AG04450 (cell line): ENCODE measurements at places on chromosomes 12 and 14.
A peak's percentile ranks its signal among the peaks of the same experiment; 100 is the strongest.

DNA sequence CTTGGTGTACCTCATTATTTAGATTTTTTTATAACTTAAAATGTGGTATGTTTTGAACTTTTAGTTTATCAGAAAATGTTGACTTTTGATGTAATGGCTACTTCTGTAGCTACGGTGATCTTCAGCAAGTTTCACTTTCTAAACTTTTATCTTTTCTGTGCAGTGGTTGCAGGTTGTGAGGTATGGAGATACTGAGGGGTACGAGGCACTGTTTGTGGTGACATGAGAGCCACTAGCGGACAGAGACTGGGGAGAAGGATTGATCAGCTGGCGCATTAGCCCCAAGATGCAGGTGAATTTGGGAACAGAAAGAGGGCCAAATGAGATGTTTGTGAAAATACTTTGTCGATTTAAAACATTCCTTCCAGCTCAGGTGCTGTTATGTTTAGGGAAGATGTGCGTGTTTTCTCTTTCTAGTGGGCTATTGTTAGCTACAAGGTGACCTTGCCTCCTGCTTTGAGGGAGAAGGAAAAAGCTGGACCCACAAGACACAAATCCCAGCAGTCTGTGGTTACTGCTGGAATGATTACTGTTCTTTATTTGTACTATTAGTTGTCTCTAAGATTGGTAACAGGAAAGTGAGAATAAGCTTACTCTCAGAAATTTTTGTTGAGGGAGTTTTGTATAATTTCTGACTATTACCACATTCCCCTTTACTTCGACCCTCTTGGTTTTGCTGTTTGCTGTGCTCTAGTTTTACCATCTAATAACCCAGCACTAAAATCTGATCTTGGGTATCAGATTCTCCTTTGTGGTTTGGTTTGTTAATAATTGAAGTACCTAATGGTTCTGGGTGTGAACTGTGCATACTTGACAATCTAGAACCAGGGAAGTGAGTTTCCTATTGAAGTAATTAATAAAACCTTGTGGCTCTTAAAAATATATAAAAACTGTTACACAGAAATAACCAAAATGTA lies 61.7 kb downstream of the FBXO34 start:
- DNase-seq = no peak

DNA sequence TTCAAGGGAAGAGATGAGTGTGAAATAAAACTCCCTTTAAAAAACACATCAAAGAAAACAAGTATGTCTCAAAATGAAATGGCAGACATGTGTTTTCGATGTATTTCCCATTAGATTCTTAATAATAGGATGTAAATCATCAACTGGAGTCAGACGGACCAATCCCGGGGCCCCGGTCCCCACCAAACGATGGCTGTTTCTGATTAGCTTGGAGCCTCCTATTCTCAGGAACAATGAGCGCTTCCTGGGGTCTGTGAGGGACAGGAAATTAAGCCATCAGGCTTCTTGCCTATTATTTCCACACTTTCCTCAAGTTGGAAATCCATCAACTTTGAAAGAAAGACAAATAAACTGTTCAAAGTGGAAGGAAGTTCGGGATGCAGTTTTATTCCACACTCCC lies 179.4 kb downstream of the EFCAB11 start:
- DNase-seq = no peak

- no peak for DNase-seq
These were observed 18.6 kb downstream of the LTBP2 start for GRCh38 chr14:74593241-74593953.

- no peak for DNase-seq
These were observed 13.2 kb upstream of the INF2 start for GRCh38 chr14:104676130-104676693.

- DNase-seq = no peak
These were observed 35.8 kb upstream of the ASPG start for GRCh38 chr14:104049576-104050240.

DNA sequence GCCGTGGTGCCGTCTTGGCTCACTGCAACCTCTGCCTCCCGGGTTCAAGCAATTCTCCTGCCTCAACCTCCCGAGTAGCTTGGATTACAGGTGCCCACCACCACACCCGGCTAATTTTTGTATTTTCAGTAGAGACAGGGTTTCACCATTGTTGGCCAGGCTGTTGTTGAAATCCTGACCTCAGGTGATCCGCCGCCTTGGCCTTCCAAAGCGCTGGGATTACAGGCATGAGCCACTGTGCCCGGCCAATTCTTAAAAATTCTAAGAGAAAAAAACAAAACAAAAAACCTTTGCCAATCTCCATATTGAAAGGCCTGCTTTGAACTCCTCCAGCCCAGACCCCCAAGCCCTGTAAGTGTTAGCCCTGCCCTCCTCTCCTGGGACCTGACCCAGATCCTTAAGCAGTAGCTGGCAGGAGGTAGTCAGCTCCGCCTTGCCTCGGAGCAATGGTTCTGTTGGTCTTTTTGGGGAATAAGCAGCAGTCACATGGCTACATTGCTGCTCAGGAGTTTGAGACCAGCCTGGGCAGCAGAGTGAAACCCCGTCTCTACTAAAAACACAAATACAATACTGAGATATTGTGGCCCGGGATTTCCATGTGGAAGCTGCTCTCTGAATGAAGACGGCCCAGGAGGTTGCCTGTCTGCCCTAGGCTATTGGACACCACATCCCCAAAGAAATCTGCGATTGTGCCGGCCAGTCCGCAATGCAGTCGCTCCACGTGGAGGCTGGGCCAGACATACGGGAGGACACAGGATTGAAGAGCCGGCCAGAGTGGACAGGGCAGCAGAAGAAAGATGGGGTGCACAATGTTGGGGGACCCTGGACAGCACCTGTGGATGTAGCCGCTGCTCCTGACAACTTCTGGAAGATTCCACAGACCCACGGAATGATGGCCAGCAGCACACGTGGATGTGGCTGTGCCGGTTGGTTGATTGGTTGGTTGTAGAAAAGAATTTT lies 28.8 kb upstream of the BEGAIN start:
- no peak for DNase-seq

GRCh38 chr12:23221066-23221465 lies 596.1 kb downstream of the ETNK1 start:
- no peak for DNase-seq

DNA sequence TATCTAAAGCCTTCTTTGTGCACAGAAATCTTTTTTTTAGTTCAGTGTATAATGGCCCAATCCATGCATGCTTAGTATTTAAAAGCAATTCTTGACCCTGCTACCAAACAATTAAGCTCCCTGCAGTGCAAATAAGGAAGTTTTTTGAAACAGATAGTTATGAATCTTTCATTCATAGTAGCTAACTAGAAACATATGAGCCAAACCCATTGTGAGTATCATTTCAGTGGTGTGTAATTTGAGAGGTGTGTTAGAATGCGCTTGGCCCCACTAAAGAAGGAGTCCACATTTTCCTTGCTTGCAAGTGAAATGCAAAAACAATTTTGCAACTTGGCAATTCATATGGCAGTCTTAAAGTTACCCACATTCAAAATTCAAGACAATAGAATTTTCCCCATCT lies 14.4 kb downstream of the EPS8 start:
- no peak for DNase-seq

GRCh38 chr12:6266541-6266966 lies 43.9 kb upstream of the PLEKHG6 start:
- DNase-seq = no peak

- no peak for DNase-seq
These were observed 40.8 kb upstream of the CSRP2 start for GRCh38 chr12:76919383-76920171.

DNA sequence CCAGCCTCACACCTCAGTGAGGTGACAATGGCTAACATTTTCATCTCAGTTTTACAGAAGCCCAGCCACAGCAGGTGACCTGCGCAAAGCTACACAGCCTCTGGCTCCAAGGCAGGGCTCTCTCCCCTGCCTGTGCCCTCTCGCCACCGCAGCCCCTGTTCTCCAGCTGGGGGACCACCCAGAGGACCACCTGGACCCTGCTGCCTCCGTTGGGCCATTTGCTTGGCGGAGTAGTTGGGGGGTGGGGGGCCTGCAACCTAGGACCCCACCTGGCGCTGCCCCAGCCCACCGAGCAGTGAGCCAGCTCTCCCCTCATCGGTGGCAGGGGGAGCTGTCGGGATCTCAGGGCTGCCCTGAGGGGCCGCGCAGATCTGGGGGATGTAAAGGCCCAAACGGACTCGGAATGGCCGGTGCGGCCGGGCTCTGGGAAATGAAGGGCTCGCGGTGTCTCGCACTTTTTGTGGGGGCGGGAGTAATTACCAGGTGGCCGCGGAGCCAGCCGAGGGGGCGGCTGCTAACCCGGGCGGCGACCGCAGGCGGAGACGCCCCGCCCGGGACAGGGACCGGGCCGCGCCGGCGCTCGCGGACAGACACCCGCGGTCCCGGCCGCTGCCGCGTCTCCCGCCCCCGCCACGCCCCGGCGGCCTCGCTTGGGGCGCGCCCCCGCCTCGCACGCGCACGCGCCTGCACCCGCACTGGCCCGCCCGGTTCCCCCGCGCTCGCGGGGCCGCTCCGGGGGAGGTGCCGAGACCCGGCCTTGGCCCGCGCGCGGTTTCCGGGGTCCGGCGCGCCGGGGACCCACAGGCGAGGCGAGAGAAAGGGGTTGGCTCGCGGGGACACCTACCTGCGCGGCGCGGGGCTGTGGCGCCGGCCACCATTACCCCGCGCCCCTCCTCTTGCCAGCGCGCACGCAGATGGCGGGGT lies 8.6 kb upstream of the GPR68 start:
- no peak for DNase-seq

DNA sequence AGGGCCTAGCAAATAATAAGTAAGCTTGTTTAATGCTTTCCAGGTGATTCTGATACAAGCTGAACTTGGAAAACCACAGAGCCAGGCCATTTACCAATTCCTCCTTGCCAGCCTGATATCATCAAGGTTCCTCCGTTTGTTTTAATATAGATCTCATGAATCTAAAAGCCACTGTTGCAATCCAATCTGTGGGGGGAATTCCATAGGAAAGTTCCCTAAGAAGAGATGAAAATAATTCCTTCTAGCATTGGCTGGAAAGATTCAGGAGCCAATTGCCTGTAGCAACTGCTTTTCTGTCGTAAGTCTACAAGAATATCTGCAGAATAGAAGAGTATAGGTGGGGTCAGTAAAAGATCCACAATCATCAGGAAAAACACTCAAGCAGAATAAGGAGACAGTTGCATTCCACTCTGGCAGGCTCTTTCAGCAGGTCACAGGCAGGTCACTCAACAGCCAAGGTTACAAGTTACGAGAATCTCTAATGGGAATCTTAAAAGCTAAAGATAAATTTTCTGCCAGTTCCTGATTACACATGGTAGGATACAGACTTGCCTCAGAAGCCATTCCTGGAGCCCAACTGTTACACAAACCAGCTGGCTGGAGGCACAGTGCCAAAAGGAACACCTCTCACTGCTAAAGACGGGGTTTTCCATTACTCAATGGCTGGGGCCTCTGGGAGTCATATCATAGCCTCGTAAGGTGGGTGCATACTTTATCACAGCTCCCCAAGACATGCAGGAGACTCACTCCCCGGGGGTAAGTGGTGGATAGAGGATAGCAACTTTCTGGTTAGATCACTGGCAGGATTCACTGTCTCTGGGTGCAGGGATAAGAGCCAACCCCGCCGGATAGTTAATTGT lies 43.6 kb downstream of the FGD6 start:
- DNase-seq = peak; percentile 81

DNA sequence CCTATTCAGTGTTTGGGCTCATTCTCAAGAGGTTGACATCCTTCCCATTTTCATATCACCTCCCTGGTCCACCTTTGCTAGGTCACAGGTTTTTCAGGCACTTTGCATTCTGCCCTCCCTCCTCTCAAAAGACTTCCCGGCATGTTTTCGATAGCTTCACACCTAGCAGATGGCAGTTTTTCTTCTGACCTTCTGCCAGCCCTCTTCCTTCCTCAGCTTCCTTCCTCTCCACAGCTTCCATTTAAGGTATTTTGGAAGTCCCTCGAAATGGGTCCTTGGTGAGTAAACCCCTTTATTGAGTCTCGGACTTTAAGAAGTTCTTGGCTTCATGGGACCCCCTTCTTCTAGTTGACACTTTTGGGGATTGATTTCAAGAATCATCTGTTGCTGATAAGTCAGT lies 358.0 kb downstream of the RGS6 start:
- no peak for DNase-seq

DNA sequence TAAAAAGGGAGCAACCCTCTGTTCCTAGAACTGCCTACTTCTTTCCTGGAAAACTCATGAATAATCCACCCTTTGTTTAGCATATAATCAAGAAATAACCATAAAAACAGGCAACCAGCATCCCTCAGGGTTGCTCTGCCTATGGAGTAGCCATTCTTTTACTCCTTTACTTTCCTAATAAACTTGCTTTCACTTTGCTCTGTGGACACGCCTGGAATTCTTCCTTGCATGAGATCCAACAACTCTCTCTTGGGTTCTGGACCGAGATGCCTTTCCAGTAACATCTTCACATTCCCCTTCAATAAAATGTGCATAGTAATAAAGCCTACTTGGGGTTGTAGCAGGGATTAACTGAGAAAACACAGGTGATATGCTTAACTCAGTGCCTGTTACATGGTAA lies 286.4 kb upstream of the AMIGO2 start:
- no peak for DNase-seq

DNA sequence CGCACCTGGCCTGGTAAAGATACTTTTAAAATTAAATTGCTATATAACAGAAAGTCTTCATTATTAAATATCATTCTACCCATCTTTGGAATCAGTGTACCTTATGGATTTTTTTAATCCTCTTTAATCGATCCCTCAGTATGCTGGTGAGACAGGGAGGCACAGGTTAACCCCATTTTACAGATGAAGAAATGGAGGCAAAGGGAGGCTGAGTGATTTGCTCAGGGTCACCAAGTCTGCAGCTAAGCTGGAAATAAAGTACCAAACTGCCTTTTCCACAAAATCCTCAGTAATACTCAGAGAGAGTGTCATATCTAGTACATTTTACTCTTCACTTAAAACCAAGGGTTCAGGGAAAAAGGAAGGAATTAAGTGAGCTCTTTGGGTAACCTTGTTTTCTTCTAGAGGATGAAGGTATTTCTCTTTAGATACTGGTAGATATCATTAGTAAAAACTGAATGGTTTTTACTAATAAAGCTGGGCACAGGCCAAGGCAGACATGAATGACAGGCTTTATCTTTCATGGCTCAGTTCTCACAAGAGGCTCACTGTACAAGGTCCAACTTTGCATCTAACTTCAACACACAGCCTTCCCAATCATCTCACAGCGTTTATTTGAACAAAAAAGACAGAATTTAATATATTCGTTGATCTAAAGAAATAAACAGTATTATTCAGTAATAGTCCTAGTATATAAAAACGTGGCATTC lies 35.3 kb upstream of the TTC7B start:
- no peak for DNase-seq

GRCh38 chr12:10395390-10395998 lies 5.7 kb upstream of the KLRK1 start:
- peak; percentile 23 for DNase-seq
